ENCODE measurements at places on chromosomes 7 and 10. TPM values are rescaled to one million over a fixed set of nuclear protein-coding genes. Genes with fewer than 3 reads are reported as not detected.

DNA sequence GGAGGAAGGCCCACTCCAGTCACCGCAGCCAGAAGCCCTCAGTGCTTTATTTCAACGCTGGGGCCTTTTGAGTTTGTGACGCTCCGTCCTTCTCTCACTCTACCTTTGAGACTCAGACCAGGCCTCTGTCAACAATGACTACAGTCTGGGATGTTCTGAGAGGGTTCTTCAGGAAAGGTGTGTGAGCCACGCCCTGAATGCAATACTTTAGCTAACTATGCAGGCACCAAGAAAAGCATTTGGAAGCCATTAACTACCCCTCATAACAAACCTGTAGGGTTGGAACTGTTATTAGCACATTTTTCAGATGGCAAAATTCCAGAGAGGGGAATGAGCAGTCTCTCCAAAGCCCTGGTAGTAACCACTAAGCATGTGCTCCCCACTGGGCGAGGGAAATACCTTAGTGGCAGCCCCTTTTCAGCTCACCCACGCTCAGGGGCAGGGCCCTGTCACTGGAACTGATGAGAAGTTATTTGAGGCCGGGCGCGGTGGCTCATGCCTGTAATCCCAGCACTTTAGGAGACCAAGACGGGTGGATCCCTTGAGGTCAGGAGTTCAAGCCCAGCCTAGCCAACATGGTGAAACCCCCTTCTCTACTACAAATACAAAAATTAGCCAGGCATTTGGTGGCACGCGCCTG lies 5.7 kb upstream of the ARPC1B start:
- H3K36me3 ChIP-seq = peaks cover 38% of the 10 kb centered on the region
- H3K27me3 ChIP-seq = no peaks in the 10 kb centered on the region
- H3K4me3 ChIP-seq = no peak overlapping the region
- peak overlapping the region; percentile 38 for H3K27ac ChIP-seq
- no peaks in the 10 kb centered on the region for H3K4me1 ChIP-seq
- DNase-seq = no peak

The PTPRE gene
- total RNA-seq = 1.9 TPM

The EEPD1 gene
- total RNA-seq = 11.4 TPM

DNA sequence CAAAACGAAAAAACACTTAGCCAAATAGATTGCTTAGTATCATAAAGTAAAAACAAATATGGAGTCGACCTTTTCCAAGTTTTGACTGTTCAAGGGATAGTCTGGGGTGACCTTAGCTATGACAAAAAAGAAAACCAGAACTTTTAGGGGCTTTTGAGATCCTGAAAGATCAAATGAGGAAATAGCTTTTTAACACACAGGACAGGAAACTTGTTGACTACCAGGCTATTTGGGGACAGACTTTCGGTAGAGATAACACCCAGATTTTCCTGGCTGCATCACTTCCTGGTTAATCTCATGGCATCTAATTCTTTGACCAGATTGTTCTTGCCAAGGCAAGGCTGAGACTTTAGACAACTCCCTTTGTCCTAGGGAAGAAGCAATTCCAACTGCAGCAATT lies 34.5 kb upstream of the EGR2 start:
- no peak for DNase-seq
- H3K4me3 ChIP-seq = no peak overlapping the region
- no peaks in the 10 kb centered on the region for H3K27me3 ChIP-seq
- no peaks in the 10 kb centered on the region for H3K4me1 ChIP-seq
- no peak overlapping the region for H3K27ac ChIP-seq
- H3K36me3 ChIP-seq = no peaks in the 10 kb centered on the region

The PPP1R3C gene
- total RNA-seq = 0.51 TPM

DNA sequence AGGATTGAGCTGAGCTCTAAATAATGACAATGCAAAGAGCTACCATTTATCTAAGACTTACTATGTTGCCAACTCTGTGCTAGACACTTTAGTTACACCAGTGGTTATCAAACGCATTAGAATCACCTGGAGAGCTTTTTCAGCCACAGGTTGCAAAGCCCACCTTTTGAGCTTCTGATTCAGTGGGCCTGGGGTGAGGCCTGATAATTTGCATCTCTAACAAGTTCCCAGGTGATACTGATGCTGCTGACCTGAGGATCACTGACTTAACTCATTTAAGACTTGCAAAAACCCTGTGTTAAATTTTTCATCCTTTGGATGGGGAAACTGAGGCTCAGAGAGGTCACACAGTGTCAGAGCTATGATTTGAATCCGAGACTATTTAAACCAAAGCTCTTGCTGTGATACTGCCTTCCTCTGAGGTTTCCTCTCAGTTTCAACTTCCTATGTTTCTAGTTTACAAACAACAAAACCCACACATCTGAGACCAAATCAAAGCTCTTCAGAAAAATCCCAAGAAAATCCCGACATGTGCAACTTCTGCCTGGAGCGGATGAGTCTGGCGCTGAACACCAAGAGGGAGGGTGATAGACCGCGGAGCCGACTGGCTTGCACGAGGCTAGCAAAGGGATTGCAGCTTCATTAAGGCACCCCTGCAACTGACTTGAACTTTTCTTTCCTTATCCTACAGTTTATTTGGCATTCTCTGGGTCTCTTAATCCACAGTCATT lies 124.9 kb downstream of the CYP26A1 start:
- no peak overlapping the region for H3K27ac ChIP-seq

DNA sequence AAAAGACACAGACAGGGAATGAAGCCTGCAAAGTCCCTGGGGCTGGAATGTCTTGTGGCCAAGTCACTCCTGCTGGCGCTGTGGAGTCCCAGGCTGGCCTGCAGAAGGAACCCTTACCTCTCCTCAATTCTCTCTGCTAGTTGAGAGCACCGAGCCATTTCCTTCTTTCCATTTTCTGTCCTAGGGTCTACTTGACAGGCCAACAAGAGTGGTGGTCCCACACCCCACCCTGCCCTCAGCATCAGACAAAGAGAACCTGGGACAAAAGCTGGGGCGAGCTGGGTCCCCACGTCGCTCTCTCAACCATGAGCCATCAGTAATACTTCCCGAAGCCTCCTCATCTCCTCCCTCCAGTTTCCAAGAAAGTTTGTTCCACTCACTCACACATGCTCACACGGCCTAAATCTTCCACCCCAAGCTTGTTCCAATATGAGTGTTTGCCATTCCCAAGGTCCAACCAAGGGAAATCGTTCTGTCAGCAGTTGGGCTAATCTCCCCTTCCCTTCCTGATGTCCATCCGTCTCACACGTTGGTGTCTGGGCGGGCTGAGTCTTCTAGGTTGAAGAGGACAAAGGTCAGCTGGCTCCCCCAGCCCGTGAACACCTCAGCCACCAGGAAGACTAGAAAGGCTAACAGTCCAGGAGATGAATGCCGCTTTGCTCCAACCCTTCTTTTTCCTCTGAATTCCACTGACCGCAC lies 44.3 kb downstream of the CLEC2L start:
- no peak overlapping the region for H3K4me3 ChIP-seq
- H3K4me1 ChIP-seq = peaks cover 32% of the 10 kb centered on the region
- H3K27me3 ChIP-seq = no peaks in the 10 kb centered on the region
- peak; percentile 42 for DNase-seq

DNA sequence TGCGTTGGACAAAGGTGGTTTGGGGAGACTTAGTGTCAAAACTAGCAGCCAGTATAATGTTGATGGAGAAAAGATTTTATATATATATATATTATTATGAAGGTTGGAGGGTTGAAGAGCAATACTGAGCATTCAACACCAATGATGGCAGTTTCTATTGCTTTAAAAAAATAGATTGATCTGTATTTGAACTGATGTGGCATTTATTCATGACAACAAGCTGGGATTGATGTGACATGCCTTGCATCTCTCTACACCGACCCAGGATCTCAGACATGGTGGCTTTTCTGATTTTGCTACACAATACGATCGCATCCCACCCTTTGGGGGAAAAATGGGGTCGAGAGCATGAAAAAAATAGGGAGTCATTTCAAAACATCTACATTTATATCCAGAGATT lies 175.4 kb downstream of the POU6F2 start:
- no peak overlapping the region for H3K4me3 ChIP-seq
- H3K27me3 ChIP-seq = no peaks in the 10 kb centered on the region
- DNase-seq = no peak
- H3K27ac ChIP-seq = no peak overlapping the region

The GPR158 gene
- total RNA-seq = 0.29 TPM

- DNase-seq = peak; percentile 62
- H3K4me1 ChIP-seq = peaks cover 35% of the 10 kb centered on the region
- H3K27ac ChIP-seq = no peak overlapping the region
- H3K27me3 ChIP-seq = peaks cover 10% of the 10 kb centered on the region
Observed at GRCh38 chr10:101777619-101778145, 1.8 kb upstream of the FGF8 start.

DNA sequence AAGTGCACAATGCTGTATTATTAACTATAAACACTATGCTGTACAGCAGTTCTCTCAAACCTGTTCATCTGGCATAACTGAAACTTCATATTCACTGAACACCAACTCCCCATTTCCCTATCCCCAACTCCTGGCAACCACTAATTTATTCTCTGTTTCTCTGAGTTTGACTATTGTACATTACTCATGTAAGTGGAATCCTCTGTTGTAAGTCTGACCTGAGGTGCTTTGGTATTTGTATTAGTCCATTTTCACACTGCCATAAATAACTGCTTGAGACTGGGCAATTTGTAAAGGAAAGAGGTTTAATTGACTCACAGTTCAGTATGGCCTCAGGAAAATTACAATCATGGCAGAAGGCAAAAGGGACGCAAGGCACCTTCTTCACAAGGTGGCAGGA lies 266.3 kb downstream of the PPP1R3A start:
- no peak overlapping the region for H3K27ac ChIP-seq
- H3K4me3 ChIP-seq = no peak overlapping the region
- no peak for DNase-seq
- no peaks in the 10 kb centered on the region for H3K4me1 ChIP-seq

DNA sequence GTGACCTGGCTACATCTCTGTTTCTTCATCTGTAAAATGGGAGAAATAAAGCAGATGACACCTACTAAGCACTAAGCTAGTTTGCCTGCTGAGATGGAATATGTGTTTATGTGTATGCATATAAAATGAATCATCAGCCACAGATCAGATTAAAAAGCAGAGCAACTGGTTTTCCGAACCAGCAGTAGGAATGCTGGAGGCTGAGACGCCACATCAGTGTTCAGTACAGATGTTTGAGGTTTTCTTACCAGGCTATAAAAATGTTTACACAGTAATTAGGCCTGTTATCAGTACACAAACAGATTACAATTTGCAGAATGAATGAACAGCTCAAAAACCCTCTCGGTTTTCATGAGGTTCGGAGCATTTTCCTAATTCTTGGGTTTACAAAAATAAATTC lies 85.8 kb downstream of the CALN1 start:
- H3K27me3 ChIP-seq = no peaks in the 10 kb centered on the region
- H3K4me3 ChIP-seq = no peak overlapping the region
- no peaks in the 10 kb centered on the region for H3K4me1 ChIP-seq

The PKD2L1 gene
- total RNA-seq = not detected

The RAB11FIP2 gene
- 21.9 TPM for total RNA-seq

The GRM3 gene
- total RNA-seq = 1.7 TPM

- no peaks in the 10 kb centered on the region for H3K4me1 ChIP-seq
- no peak for DNase-seq
- H3K27ac ChIP-seq = peak overlapping the region; percentile 87
Observed at GRCh38 chr10:95403700-95404461, 113.1 kb upstream of the PDLIM1 start.

DNA sequence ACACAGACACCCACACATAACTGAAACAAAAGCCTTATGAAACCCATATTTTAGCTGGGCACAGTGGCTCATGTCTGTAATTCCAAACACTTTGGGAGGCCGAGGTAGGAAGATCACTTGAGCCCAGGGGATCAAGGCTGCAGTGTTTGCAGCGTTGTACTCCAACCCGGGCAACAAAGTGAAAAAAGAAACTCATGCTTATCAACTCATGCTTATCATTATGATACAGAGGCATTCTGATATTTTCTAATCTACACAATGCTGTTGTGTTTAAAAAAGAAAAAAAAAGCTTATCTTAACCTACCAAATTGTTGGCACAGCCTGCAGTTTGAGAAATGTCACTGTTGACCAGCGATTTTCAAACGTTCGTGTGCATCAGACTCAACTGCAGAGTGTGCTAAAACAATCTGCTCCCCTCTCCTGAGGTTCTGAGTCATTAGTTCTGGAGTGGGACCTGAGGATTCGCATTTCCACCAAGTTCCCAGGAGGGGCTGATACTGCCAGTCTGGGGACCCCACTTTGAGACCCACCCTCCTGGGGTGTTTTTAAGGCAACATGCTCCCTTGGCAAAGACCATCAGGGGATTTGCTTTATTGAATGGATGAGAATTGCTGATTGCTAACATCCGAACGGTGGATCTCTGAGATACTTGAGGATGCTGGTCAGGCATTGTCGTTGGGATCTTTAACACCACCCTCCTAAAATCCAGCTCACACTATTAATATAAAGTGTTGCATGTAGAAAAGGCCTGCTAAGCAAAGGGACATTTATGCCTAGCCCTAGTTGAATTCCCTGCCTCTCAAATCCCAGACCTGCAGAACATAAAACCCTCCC lies 16.2 kb downstream of the CHST3 start:
- peaks cover 2% of the 10 kb centered on the region for H3K4me1 ChIP-seq
- H3K4me3 ChIP-seq = no peak overlapping the region
- H3K27me3 ChIP-seq = no peaks in the 10 kb centered on the region
- DNase-seq = no peak

- H3K27ac ChIP-seq = no peak overlapping the region
- no peak for DNase-seq
- no peak overlapping the region for H3K4me3 ChIP-seq
Observed at GRCh38 chr7:18498341-18498740, 2.8 kb downstream of the HDAC9 start.

GRCh38 chr7:43164757-43165156 lies 52.3 kb downstream of the HECW1 start:
- no peak for DNase-seq
- H3K4me1 ChIP-seq = no peaks in the 10 kb centered on the region
- no peaks in the 10 kb centered on the region for H3K27me3 ChIP-seq

- no peak for DNase-seq
- no peaks in the 10 kb centered on the region for H3K27me3 ChIP-seq
- peaks cover 9% of the 10 kb centered on the region for H3K36me3 ChIP-seq
- no peak overlapping the region for H3K4me3 ChIP-seq
Observed at GRCh38 chr7:142248-142941, 50.0 kb upstream of the FAM20C start.

The SEC61A2 gene
- total RNA-seq = 24.4 TPM

The NAT16 gene
- 0.15 TPM for total RNA-seq

DNA sequence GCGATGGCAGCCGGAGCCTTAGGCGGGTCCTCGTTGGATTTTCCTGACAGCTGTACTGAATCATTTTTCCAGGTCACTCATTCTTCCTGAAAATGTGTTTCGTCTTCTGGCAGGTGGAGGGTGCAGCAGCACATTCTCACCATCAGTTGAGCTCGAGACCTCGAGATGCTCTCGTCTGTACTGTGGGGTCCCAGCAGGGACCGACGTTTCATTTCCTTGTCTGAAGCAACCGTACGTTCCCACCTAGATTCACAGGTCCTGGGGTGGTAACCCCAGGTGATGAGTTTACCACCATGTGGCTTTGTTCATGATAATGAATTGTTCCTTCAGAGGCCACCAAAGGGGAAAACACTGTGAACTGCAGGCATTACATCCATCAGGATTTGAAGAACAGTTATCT lies 298.5 kb upstream of the FOXK1 start:
- no peak overlapping the region for H3K27ac ChIP-seq
- H3K36me3 ChIP-seq = no peaks in the 10 kb centered on the region
- no peak for DNase-seq
- no peaks in the 10 kb centered on the region for H3K4me1 ChIP-seq

- H3K27me3 ChIP-seq = no peaks in the 10 kb centered on the region
- no peak overlapping the region for H3K4me3 ChIP-seq
- H3K4me1 ChIP-seq = no peaks in the 10 kb centered on the region
- no peak overlapping the region for H3K27ac ChIP-seq
- DNase-seq = no peak
- H3K36me3 ChIP-seq = no peaks in the 10 kb centered on the region
Observed at GRCh38 chr10:13247784-13248183, 13.6 kb upstream of the UCMA start.
